ENCODE measurements at places on chromosomes 16 and 17.

- no peak for DNase-seq
Observed at GRCh38 chr17:64336760-64337413, 53.8 kb downstream of the PECAM1 start.

- no peak for DNase-seq
Observed at GRCh38 chr16:84446084-84446483, 58.4 kb downstream of the MEAK7 start.

DNA sequence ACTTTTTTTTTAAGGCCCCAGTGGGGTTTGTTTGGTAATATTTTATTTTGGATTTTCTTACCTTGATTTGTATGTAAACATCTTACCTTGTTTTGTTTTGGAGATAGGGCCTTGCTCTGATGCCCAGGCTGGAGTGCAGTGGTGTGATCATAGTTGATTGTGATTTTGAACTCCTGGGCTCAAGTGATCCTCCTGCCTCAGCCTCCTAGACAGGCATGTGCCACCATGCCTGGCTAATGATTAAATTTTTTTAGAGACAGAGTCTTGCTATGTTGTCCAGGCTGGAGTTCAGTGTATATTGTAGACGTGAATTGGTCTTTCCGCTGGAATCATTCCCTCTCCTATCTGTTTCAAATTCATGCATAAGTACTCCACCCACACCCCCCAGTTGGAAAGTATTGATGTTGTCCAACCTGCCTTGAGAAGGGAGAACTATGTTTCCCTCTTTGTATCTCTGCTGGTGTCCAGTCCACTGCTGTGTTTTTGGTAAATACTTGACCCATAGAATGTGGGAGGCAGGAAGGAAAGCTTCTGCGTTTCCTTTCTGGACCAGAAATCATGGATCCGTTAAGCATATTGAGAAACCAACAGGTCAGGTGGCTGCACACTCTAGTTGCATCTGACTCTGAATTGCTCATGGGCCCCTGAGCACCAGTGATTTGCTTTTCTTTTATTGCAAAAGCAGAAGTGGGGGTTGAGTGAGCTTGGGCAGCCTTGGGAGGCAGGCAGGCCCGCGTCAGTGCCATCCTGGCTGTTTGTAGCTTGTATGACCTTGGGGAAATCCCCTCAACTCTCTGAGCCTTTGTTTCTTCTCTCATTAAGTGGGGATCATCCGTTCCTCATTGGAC is 25.0 kb downstream of the RMI2 start:
- peak; percentile 95 for DNase-seq

- DNase-seq = no peak
Observed at GRCh38 chr17:31349454-31349853, 28.0 kb upstream of the EVI2A start.

DNA sequence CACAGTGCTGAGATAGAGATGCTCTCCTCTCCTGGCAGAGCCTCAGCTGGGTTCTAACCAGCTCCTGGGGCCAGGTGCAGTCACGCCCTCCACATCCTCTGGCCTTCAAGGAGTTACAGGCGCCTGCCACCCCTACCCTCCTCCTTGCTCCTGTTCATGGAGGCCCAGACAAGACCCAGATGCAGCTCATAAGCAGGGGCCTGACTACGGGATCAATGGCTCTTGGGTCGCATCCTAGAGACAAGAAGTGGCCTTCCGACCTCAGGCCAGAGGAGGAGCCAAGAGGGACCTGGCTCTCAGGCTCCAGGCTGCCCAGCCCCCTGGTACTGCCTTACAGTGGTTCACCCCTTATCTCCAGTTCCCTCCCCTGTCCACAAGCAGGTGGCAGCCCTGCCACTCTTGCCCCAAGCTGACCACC is 23.0 kb downstream of the ARHGAP27 start:
- DNase-seq = no peak

GRCh38 chr17:43814714-43815113 is 18.2 kb downstream of the MPP3 start:
- peak; percentile 72 for DNase-seq

GRCh38 chr16:88783391-88784073 is 1.5 kb downstream of the PIEZO1 start:
- DNase-seq = peak; percentile 70

DNA sequence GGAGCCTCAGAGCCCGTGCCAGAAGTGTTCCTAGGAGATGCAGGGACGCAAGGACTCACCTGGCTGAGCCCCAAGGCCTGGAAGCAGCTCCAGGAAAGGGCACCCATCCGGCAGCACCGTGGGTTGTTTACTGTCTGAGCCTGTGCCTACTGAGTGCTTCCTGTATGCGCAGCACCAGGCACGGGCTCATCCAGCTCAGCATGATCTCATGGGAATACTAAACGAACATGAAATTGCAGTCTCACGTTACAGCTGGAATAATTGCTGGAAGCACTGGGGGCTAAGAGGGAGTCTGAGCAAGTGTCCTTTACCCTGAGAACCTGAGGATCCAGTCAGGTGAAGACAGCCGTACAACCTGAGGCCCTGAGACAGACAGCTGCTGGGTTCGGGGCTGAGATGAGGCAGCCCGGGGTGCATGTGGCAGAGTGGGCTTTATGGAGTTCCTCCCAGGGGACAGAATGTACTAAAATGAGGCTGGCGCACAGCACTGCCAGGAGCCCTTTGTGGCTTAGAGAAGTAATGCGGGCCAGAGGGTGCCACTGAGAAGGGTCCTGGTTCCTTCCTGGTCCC is 5.4 kb downstream of the CTRL start:
- no peak for DNase-seq

GRCh38 chr17:57143361-57143760 is 58.3 kb downstream of the AKAP1 start:
- DNase-seq = no peak

DNA sequence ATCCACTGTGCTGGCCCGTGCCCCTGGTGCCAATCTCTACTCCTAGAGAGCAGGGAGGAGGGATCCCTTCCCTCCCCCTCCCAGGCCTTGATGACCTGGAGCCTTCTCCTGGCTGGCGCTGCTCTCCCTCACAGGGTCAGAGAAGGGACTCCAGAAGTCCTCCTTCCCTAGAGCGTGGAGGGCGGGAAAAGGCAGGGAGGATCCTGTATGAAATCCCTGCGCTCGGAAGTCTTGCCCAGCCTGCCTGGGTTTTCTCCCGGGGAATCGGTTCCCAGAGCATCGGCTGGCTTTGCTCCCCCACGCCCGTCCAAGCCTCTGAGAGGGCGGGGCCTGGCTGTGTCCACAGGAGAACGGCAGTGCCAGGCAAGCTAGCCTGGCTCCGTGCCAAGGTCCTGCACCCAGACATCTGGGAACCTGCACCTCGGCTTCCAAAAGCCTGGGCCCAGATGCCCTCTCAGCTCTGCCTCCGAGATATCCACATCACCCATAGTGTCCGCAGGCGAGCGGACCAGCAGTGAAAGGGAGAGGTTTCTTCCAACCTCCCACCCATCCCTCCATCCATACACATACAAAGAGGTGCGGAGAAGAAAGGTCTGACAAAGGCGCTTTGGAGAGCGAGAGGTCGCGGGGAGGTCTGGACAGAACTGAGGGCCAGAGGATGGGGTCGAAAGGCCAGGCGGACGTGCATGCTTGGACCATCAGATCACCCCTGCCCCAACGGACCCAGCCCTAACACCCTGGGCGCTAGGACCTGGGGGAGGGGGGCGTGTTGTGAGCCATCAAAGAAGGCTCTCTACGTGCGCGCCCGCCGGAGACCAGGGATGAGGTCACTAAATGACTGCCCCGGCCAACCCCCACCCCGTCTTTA is 1.1 kb downstream of the MPP2 start:
- DNase-seq = peak; percentile 26

- DNase-seq = peak; percentile 97
Observed at GRCh38 chr17:64707050-64707591, 45.0 kb upstream of the SMURF2 start.

- peak; percentile 64 for DNase-seq
Observed at GRCh38 chr17:17836818-17837379, at the start of gene SREBF1. SREBF1 (minus strand) TSS chr17:17836986; CDS start chr17:17836817, 169 bp downstream.

DNA sequence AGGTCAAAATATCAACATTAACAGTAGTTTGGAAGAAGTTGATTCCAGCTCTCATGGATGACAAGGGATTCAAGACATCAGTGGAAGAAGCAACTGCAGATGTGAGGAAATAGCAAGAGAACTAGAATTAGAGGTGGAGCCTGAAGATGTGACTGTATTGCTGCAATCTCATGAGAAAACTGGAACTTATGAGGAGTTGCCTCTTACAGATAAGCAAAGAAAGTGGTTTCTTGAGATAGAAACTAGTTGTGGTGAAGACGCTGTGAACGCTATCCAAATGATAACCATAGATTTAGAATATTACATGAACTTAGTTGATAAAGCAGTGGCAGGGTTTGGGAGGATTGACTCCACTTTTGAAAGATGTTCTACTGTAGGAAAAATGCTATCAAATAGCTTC is 67.8 kb downstream of the GOSR1 start:
- DNase-seq = no peak

GRCh38 chr17:31869797-31870568 is 10.9 kb upstream of the COPRS start:
- DNase-seq = no peak

Data from suppressor macrophage treated with lipopolysaccharide for 1 hour (primary cell).